ENCODE measurements at places on chromosomes 13 and 19.

DNA sequence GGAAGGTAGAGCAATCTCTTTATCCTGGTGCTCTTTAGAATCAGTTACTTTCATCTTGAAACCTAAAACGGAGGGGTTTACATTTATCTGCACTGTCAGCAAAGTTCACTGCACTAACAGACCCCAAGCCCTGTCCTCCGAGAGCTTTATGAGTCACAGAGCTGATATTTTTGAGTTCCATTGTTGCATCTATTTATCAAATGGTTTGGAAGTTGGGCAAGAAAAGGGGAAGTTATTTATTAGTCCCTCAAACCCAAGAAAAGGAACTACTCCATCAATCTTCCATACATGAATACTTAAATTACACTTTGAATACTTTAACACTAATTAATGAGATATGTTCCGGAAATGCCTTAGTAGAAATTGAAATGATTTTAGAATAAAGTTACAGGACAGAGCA lies 55.5 kb downstream of the EDNRB start:
- DNase-seq: no peak

DNA sequence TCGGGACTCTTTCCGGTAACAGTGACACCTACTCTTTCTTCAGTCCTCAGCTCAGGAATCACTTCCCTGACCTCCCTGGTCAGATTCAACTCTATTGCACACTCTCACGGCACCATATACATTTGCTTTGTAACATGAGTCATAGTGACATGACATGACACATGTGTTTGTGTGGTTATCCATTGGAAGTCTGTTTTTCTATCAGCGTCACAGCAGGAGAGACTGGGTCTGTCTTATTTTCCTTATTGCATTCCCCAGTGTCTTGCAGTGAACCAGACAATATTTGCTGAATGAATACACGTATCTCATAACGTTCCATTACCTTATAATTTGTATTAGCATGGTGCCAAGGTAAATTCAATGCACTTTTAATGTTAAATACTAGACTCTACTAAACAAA lies 102.0 kb downstream of the DCLK1 start:
- no peak for DNase-seq

- DNase-seq: no peak
Observed at GRCh38 chr13:46556418-46556779, 3.4 kb downstream of the LRCH1 start.

DNA sequence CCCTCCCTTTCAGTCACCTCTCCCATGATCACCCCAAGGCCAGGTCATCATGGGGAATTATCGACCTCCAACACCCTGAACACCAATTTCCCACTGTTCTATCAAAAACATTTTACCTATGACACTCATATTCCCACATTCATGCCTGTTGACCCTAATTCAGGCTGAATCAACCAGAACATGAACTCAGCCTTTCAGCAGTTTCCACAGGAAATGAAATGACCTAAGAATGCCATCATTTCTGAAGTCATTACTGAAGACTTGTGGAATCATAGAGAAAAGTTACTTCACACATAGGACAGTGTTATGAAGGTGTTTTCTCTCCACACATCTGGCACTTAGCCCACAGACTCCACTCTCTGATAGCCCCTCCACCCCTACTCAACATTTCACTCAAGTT lies 29.9 kb upstream of the FAM124A start:
- no peak for DNase-seq

DNA sequence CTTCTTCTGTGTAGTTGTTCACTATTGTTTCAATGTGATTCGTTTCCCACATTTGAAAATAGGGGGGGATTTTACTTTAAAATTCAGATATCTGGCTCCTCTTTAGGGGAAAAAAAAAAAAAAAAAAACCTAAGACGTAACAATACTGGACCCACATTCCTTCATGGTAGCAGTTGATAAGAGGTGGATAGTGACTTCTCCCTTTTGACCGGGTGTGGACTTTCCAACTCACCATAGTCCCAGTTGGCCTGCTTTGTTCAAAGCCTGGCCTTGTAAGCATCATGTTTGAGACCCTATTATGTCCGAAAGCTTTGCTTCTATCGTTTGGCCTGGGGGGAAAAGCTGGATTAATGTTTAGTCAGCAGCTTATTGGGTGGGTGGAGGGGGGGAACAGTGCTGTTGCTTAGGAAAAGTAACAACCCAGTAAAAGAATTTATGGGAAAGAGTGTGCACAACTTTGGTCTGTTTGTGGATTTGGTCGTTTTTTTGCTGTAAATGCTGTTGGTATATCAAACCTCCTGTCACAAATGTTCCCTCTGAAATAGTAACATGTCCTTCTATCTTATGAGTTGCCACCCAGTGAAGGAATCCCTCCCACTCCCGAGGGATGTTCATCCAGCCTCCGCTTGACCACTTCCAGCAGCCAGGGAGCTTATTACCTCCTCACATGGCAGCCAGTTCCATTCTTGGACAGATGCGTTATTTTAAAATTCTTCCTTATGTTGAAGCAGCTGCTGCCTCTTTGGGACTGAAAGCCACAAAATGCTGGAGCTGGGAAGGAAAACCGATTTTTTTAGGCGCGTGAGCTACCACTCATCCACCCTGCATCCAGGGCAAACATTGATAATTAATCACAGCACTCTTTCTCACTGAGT lies 10.4 kb downstream of the SAMD4B start:
- no peak for DNase-seq

DNA sequence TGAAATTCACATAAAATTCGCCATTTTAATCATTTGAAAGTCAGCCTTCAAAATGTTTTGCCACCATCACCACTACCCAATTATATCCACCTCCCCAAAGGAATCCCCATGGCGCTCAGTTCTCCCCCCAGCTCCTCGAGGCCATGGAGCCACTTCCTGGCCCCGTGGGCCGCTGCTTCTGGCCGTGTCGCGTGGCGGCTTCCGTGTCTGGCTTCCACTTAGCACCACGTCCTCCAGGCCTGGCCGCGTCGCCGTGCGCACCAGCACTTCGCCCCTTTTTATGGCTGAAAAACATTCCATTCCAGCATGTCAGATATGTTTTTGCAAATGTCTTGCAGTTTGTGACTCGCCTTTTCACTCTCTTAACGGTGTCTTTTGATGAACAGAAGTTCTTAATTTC lies 46.7 kb upstream of the DCUN1D2 start:
- DNase-seq: no peak

- peak; percentile 50 for DNase-seq
Observed at GRCh38 chr13:39263033-39263432, 224.8 kb downstream of the NHLRC3 start.

DNA sequence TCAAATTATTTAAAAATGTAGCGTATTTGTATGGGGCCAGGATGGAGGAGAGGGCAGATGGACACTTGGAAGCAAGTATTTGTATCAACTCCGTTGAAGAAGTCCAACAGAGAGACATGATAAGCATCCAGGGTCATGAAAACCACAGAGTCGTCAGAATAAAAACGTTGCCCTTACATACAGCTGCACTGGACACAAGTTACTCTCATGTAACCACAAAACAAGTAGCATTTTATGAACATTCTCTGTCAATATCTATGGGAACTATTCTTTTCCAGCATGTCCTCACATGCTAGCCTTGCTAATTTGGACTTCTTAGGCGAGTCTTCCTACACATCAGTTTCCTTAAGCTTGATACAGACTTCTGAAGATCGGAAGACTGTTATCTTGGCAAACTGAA lies 35.0 kb downstream of the EFNB2 start:
- no peak for DNase-seq

- peak; percentile 92 for DNase-seq
Observed at GRCh38 chr19:17390665-17391370, 3.2 kb downstream of the CCDC194 start.

GRCh38 chr13:77358001-77358400 lies 31.1 kb upstream of the MYCBP2 start:
- DNase-seq: no peak

GRCh38 chr13:26509491-26509890 lies 48.0 kb upstream of the WASF3 start:
- no peak for DNase-seq

DNA sequence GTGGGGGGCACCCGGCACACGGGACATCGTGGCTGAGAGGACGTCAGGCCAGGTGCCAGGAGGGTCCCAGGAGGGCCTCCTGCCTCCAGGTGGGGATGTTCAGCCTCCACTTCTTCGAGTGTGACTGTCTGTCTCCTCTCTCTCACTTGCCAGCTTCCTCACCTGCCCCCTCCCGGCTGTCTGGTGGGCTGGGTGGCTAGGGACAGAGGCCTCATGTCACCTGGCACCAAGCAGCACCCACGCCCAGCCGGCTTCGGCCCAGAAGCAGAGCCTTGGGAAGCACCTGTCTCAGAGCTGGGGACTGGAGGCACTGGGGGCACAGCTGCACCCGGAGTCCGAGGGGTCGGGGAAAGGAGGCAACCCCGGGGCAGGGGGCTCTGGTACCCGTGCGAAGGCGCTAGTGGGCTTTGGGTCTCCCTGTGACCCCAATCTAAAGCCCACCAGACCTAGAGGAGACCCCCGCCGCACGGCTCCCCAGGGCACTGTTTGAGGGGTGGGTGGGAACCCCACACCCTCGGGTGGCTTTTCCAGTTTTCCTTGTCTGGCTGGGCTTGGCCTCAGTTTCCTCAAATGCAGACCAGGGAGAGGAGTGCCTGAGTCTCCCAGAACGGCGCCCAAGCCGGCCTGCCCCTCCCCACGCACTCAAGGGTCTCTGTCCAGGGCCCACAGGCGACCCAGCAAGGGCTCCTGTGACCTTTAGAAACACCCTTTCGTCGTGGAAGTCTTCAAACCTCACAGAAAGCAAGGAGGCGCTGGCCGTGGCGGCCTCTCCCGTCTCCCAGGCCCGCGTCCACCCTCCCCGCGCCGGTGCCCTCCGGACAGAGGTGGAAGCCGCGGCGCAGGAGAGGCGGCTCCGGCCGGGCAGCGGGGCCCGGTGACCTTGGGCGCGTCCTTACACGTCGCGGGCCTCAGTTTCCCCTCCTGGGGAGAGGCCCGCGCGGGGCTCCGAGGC lies 664 bp upstream of the HCN2 start:
- DNase-seq: no peak

Data from EL (cell line).